ENCODE measurements at places on chromosomes 2 and 18.

GRCh38 chr2:191848771-191849767 is 2.2 kb upstream of the CAVIN2 start:
- DNase-seq, result no peak

GRCh38 chr2:223545830-223546229 is 56.3 kb downstream of the SCG2 start:
- DNase-seq, result no peak

GRCh38 chr2:66729416-66730330 is 294.7 kb downstream of the MEIS1 start:
- DNase-seq, result peak; percentile 74

GRCh38 chr2:224860786-224861185 is 144.6 kb upstream of the CCDC195 start:
- no peak for DNase-seq

DNA sequence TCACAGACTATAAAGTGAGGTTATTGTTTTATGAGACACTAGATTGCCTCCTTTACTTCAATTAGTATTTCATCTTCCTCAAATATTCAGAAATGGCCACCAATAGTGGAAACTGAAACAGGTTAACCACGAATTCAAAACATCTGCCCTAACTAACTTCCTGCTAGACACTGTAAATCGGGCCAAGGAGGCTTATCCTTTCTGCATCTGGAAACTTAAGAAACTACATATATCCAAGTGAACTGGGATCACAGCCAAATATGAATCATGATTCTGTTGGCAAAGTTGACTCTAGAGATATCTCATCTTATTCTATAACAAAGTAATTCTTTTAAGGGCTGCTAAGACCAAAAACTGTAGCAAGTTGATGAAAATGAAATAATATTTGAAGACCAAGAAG is 136.6 kb upstream of the ZC3H15 start:
- DNase-seq, result peak; percentile 91

DNA sequence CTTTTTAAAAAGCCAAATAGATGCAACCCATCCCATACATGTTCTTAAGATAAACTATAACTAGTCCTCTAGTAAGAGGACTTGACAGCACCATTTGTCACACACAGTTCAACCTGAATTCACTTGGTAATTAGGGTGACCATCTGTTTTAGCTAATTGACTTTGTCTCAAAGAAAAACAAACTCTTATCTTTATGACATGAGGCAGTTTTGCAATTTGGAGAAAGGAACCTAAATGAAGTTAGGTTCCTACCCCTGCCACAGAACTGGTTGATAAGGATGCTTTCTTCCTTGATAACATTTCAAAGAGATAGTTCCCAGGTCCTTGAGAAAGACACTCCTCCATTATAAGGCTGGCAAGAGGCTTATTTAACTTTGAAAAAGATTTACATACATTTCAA is 57.4 kb upstream of the LRRTM1 start:
- DNase-seq, result no peak

DNA sequence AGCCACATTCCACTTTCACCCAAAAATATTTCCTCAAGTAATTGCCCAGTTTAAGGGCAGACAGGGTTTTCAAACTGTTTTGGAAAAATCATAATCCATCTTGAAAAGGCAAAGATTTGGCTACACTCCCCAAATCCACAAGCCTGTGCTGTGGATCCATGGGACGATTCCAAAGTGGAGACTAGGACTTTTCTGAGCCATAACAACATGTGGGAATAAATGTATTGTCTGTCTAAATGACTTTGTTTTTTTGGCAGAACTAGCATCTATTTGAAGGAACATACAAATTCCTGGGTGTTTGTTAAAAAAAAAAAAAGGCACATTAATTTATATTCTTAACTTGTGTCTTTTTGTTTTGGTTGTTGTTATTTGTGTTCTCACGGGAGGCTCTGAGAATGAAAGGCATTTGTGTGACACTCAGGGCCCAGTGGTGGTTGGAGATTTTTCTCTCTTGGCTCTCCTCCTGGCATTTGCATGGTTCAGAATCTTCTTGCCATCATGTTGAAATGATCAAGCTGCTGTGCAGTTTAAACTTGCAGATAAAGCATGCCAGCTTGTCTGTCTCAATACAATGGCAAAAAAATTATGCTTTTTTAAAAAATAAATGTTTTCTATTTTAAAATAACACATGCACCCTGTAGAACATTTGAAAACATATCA is 277.4 kb downstream of the EN1 start:
- DNase-seq, result peak; percentile 23

- DNase-seq, result no peak
Measured at GRCh38 chr2:207316906-207317305, 151.2 kb upstream of the KLF7 start.

GRCh38 chr2:42830922-42831574 is 38.7 kb upstream of the HAAO start:
- DNase-seq, result no peak

DNA sequence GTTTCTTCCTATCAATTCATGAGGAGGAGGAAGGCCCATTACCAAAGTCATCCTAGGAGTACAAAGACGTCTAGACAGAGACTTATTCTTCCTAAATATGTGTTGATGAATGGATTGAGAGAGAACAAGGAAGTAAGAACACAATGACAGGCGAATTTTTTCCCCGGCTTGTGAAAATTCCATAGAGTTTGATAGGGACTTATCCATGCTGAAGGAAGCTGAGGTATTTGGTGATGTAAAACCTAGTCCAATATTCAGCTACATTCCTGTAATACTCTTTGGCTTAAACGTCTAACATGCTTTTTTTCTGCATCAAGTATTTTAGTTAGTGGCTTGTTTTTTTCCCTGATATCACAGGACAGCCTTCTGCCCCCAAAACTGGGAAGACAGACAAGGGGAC is 121.9 kb upstream of the MYT1L start:
- peak; percentile 50 for DNase-seq
